Upper lobe of right lung (tissue), 1 donor: ENCODE measurements at places on chromosomes 12 and 14. TPM values are rescaled to one million over a fixed set of nuclear protein-coding genes. Genes with fewer than 3 reads are reported as not detected.

- no peak overlapping the region for H3K4me3 ChIP-seq
- H3K27me3 ChIP-seq = no peaks in the 10 kb centered on the region
These were observed 200.2 kb downstream of the ADGRD1 start for GRCh38 chr12:131153956-131154355.

GRCh38 chr14:78005325-78005724, 164.8 kb upstream of the NRXN3 start:
- no peak overlapping the region for H3K4me3 ChIP-seq
- H3K4me1 ChIP-seq = no peaks in the 10 kb centered on the region
- no peak for DNase-seq
- no peak overlapping the region for H3K27ac ChIP-seq
- no peaks in the 10 kb centered on the region for H3K36me3 ChIP-seq

DNA sequence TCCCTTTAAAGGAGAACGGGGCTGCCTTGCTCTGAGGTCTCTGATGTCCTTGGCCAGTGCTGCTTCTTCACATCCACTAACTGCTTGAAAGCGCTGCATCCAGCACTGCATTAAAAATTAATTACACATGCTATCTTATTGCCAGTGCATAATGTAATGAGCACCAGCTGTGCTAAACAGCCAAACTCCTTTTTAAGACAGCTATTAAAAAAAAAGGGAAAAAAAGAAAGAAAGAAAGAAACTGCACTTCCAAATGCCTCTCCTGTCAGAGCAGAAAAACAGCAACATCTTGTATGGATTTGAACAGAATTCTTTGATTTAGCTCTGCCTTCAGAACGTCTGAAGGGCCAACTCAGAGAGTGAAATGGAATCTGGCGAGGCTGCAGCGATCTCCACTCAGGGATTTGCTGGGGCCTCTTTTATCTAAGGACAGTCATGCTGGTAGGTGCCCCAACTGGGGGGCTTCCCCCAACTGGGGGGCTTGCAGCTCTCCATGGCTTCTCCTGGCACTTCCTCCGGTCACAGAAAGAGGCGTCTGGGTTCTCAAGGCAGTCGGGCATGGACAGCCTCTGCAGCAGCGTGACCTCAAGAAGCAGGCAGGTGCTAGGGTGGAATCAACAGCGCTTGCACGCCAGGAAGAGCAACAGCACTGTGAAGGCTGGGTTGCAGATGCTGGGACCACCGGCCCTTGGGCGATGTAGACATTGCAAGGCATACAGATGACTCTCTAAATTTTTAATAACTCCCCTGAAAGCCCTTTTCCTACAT, 46.4 kb downstream of the BCL11B start:
- H3K4me3 ChIP-seq = no peak overlapping the region
- DNase-seq = no peak
- H3K27me3 ChIP-seq = no peaks in the 10 kb centered on the region

DNA sequence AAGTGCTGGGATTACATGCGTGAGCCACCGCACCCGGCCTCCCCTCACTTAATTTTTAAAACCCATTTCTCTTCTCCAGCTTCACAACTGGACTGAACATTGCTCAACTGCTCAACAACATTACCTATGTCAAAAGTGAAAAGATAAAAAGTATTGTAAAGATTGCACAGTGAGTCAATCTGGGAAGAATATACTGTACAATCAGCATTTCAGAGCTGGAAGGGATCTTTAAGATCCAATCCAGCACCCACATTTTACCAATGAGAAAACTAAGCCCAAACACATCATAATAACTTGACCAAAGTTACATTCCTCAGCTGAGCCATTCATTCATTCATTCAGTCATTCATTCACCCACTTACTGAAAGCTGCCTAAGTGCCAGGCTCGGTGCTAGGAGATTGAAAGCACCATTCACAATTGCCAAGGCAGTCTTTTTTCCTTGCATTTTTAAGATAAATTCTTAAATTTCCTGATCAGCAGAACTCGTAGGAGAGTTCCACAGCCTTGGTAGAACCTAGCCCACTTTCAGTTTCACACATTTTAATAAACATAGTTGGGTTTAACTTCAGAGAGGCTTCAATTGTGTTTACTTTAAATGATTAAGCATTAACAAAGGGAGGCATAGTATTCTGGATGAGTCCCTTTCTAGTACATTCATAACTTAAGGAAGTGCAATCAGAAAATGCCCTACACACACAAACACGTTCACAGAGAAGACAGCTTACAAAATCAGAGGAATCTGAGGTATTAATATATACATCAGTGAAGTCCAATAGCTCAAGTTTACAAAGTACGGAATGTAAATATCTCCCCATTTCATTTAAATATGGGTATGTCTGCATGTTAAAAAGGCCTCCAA, 3.0 kb downstream of the GALNT4 start:
- no peaks in the 10 kb centered on the region for H3K27me3 ChIP-seq
- no peak for DNase-seq
- peaks cover 32% of the 10 kb centered on the region for H3K4me1 ChIP-seq
- H3K36me3 ChIP-seq = no peaks in the 10 kb centered on the region
- no peak overlapping the region for H3K27ac ChIP-seq

GRCh38 chr14:99565383-99565782, 38.6 kb downstream of the CCDC85C start:
- H3K27me3 ChIP-seq = no peaks in the 10 kb centered on the region
- no peak overlapping the region for H3K4me3 ChIP-seq
- no peak for DNase-seq
- H3K4me1 ChIP-seq = peaks cover 46% of the 10 kb centered on the region

- DNase-seq = no peak
- peaks cover 60% of the 10 kb centered on the region for H3K4me1 ChIP-seq
- H3K27me3 ChIP-seq = no peaks in the 10 kb centered on the region
- no peak overlapping the region for H3K4me3 ChIP-seq
- no peaks in the 10 kb centered on the region for H3K36me3 ChIP-seq
These were observed 39.7 kb downstream of the FMNL3 start for GRCh38 chr12:49667325-49668090.

GRCh38 chr12:114920771-114921554, 237.0 kb upstream of the TBX3 start:
- no peak for DNase-seq
- no peaks in the 10 kb centered on the region for H3K36me3 ChIP-seq
- H3K27ac ChIP-seq = no peak overlapping the region

GRCh38 chr14:90382491-90383125, 14.2 kb upstream of the CALM1 start:
- DNase-seq = peak; percentile 81
- H3K36me3 ChIP-seq = no peaks in the 10 kb centered on the region
- H3K4me1 ChIP-seq = peaks cover 23% of the 10 kb centered on the region

DNA sequence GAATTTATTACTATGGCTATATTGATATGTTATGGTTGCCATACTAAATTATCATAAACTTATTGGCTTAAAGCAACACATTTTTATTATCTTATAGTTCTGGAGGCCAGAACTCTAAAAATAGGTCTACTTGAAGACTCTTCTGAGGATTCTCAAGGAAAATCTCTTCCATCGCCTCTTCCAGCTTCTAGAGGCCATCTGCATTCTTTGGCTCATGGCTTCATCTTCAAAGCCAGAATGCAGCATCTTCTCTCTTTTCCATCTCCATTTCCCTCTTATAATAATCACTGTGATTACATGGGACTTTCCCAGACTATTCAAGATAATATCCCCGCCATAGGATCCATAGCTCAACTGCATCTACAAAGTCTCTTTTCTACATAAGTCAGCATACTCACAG, 385.4 kb downstream of the RMST start:
- no peak overlapping the region for H3K4me3 ChIP-seq
- DNase-seq = no peak
- no peak overlapping the region for H3K27ac ChIP-seq
- no peaks in the 10 kb centered on the region for H3K4me1 ChIP-seq

GRCh38 chr14:43894534-43894933, 612.5 kb downstream of the FSCB start:
- DNase-seq = no peak
- H3K27me3 ChIP-seq = no peaks in the 10 kb centered on the region
- no peaks in the 10 kb centered on the region for H3K4me1 ChIP-seq
- no peak overlapping the region for H3K4me3 ChIP-seq
- H3K27ac ChIP-seq = no peak overlapping the region

WSB2 gene
- total RNA-seq = 89.1 TPM
